ENCODE measurements at places on chromosomes 3 and 15.

GRCh38 chr3:74538669-74539068 lies 75.8 kb downstream of the CNTN3 start:
- DNase-seq = no peak

- no peak for DNase-seq
Observed at GRCh38 chr15:47496343-47497185, 220.7 kb upstream of the SEMA6D start.

DNA sequence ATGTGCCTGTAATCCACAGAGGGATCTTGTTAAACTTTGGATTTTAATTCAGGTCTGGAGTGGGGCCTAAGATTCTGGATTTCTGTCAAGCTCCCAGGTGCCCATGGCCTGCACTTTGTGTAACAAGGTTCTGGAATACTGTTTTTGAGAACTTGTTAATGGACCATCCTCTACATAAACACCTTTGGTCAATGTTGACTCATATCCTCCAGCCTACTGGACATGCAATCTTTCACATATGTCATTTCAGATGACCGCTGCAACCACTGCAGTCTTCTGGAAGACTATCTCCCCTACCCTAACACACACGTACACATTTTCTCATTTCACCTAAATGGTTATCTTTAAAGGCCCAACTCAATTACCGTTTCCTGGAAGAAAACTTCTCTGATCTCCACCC lies 302.1 kb upstream of the TPRG1 start:
- DNase-seq = no peak

DNA sequence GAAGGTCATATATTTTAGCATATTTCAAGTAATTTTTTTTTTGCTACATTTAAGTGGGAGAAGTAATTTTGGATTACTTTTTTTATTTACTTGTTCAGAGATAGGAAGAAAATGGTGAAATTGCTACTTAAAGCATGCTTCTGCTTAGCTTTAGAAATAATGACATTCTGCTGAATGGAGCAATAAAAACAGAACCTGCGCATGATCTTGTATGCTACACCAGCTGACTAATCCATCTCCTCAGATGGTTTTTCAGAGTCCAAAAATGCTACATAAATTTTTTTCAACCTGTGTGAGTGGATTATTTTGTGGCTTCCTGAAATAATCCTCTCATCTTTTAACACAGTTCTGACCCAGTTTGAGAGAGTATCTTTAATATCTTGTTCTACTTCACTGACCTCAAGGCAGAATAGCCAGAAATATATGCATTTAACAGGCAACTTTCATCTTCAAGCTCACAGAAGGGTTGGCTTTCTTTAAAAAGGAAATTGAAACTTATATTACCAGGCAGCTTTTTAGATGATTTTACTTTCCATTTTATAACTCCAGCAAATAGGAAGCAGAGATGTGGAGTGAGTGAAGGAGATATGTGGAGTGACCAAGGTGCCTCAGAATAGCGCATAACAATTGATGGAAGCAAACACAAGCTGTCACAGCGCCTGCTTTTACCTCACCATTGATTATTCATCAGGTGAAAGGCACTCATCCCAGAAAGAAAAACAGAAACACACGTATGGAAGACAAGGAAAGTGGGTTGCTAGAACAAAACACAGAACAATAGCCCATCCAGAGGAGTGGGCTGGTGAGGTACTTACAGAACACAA lies 136.6 kb downstream of the TGFBR2 start:
- no peak for DNase-seq

DNA sequence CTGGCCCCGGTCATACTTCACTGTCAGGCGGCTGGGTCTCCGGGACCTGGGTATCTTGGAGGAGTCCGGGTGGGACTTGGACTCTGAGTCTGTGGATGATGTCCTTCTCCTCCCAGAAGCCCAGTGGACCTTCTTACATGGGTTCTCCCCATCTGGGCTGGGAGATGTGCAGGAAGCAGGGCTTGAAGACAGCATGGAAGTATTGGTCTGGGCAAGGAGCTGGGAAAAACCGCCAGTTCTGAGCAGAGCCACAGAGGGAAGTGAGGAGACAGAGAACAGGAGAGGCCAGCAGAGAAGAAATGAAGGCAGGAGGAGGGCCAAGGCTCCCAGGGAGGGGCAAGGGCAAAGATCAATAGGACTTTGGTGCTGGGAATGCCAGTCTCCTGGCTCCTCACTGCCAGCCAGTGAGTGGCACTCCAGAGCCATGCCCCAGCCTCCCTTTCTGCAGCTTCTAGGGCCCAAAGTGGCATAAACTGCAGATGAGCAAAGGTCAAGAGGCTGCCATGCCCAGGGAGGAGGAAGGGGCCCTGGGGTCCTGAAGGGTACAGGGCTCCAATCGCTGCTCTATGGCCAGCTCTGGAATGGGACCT lies at the start of gene PPP1R14D:
TSS of gene PPP1R14D (minus strand) at position 262 of the 590 bp plus-strand sequence. CDS start at position 195, 67 bp downstream.
- no peak for DNase-seq

DNA sequence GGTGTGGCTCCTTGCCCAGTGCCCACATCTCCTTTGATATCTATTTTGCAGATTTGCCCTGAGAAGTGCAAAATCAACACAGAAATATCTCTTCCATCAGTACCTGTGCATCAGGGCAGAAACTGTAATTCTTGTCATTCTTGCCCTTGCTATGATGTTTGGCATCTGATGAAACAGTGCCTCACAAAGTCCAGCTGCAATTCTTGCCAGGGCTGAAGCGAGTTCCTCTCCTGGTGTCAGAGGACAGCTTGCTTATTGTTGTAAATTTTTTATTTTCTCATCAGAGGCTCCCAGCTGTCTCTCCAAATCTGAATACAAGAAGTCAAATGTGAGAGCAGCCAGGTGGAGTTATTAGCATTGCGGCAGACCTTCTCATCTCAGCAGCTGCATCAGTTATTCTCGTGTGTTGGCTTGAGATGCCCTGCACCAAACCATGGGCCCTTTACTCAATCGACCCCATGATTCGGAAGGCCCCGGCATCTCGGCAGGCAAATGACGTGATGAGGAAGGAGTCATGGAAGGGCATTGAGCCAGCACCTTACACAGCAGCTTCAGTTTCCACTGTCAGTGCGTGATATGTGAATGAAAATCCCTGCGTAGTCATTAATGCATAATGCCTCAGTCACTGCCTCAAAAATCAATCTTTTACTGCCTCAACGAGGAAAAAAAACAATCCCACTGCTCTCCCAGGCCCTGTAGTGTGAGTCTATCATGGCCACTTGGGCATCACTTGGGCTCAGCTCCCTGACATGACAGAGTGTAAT lies 93.4 kb downstream of the CCNL1 start:
- no peak for DNase-seq

DNA sequence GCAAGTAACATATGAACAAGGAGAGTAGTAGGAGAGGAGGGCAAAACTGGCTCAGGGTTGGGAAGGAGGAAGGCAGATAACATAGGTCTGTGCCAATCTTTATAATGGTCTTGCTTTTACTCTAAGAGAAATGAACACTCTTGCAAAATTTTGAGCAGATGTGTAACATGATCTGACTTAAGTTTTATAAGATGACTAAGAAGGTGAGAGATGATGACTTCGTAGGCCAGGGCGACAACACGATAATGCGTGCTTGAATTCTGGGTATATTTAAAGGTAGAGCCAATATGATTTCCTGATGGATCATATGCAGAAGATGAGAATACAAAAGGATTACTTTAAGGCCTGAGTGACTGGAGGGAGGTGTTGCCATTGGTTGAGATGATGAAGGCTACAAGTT lies 265.4 kb upstream of the KCNMB2 start:
- DNase-seq = no peak

GRCh38 chr3:111890051-111890580 lies 31.1 kb downstream of the PHLDB2 start:
- no peak for DNase-seq

DNA sequence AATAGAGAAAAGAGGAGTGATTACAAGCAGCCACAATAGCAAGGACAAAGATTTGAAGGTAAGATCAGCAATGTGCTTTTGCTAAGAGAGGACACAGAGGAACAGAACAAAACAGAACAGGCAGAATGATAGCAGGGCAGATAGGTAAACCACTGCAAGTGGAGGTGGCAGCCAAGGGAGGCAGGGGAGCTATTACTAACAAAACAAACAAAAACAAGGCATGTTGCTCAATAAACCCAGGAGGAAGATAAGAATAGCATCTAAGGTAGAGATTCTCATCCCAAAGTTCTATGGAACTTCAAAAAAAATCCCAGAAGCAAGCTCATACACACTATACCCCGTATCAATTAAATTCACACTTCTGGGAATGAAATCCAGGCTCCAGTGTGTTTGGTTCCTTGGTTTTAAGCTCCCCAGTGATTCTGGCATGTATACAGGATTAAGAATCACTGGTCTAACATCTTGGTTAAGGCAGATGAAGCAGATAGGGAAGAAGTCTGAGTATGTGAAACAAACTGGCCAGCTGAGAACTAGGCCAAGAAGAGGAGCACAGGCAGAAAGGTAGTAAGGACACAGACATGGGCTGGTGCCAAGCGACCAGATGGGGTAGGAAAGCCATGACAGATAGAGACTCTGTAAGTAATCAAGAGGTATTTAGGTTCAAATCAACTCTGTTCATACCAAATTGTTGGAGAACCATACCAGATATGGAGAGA lies 189.2 kb downstream of the DTWD1 start:
- no peak for DNase-seq

GRCh38 chr15:43276563-43277200 lies 10.0 kb upstream of the TGM5 start:
- DNase-seq = no peak

GRCh38 chr3:139378587-139379241 lies 10.7 kb downstream of the COPB2 start:
- no peak for DNase-seq

DNA sequence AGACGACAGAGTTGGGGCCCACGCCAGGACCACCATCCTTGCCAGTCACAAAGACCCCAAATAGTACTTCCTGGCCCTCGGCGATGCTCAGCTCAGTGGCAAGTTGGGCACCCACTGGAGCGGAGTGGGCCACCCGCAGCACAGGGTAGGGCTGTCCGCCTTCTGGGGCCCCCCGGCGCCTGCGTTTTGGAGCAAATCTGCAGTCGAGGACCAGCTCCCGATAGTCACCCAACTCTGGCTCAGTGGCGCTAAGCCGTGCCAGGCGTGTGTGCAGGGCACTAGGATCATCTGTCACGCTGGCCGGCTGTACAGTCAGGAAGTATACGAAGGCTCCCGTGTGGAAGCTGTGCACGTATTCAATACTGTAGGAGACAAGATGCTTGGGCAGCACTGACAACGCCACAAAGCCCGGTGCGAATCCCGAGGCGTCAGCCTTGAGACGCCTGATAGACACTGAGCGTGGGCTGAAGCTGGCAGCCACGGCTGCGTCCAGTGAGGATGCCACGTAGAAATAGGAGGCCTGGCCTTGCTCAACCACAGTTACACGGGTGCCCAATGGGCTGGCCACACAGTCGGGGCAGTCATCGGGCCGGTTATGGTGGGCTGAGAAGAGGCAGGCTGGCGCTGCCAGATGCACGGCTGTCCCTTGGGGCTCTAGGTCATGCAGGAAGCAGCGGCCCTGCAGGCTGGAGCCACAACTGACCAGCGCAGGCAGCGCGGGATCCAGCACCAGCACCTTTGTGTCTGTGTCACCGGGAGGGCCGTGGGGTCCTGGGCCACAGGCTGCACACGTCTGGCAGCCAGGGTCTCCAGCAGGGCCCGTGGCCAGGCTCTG lies 945 bp downstream of the MST1R start:
- no peak for DNase-seq

GRCh38 chr3:172152874-172153273 lies 113.5 kb downstream of the FNDC3B start:
- no peak for DNase-seq

DNA sequence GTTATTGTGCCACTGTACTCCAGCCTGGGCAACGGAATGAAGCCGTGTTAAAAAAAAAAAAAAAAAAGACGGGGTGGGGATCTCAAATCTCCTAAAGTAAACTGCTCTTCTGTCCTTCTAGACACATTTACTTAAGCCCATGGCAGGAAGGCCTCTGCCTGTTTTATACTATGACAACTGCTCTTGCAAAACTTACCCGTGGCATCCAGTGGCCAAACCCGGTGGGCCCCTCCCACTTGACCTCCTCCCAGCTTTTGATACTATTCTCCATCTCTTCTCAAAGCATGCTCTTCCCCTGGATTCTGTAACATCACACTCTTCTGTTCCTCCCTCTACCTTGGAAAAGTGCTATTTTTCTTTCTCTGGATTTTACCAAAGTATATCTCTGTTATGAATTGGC lies 112.2 kb downstream of the RFTN1 start:
- DNase-seq = no peak

DNA sequence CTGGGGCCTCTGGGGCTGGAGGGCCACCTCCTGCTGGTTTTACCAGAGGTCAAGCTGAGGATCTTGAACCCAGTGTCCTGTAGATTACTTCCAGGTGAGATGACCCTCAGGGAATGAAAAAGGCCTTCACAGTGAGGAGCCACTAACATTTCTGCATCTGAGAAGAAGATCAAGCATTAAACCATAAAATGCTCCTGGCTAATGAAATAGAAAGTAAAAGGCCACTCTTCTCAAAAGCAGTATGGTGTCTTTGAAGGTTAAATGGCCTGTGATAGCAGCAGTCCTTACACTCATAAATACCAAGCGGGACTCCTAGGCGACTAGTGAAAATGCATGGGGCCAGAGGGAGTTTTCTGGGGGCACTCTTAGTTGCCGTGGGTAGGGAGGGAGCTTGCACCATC lies 47.0 kb upstream of the RGMA start:
- DNase-seq = no peak

DNA sequence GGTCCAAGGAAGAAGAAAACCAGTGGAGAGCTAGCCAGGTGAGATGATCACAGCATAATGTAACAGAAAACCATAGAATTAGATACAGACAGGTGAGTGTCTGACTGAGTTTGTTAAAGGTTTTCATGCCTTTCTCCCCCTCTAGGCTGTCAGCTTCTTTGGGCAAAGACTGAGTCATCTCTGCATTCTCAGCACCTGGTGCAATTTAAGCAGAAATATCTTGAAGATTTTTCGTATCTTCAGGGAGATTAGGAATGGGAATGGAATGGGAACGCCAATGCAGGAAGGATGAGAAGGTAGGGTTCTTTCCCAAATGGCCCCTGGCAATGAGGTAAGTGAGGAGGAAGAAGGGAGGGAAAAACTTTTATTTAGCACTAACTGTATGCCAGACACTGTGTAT lies 122.0 kb upstream of the SLC7A14 start:
- DNase-seq = no peak

DNA sequence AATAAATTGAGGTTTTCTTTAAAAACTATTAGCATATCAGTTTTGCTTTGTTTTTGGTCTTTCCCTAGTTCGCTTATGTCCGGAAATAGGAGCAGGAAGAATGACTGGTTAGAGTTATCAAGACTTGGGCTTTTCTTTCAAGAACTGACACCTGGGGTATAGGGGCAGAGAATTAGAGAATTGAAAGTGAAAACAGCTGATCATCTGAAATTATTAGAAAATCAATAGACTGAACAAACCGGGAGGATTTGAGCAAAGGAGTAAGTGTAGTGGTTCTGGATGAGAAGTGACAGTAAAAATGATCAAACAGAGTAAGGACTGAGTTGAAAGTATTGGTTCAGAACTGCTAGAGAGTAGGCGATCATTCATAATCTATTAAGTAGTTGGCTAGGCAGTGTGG lies 6.0 kb downstream of the MINDY2 start:
- DNase-seq = no peak

GRCh38 chr3:56800832-56801661 lies 702 bp downstream of the ARHGEF3 start:
- DNase-seq = no peak

- DNase-seq = no peak
Observed at GRCh38 chr3:23547905-23548650, 257.7 kb upstream of the UBE2E1 start.

GRCh38 chr15:60982249-60982910 lies 246.7 kb downstream of the RORA start:
- DNase-seq = no peak
